ENCODE measurements at places on chromosomes 12 and 14.

DNA sequence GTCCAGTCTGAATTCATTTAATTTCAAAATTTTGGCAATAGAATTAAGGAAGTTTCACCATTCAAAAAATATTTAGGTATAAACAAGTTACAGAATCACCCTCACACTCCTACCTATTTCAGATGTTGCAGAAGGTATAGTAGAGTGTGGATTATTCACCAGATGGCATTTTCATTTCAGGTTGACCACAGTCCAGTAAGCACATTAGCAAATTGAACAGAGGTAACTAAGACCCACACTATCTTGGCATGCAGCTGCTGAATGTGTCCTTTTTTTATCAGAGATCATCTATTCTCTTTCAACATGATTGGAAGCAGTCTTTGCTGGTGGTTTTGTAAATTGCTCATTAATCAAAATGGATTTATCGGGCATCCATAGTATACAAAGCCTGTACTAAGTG lies 151.8 kb upstream of the GARIN6 start:
- no peak for DNase-seq

GRCh38 chr12:113165521-113166450 lies 16.3 kb downstream of the CFAP73 start:
- DNase-seq = no peak

DNA sequence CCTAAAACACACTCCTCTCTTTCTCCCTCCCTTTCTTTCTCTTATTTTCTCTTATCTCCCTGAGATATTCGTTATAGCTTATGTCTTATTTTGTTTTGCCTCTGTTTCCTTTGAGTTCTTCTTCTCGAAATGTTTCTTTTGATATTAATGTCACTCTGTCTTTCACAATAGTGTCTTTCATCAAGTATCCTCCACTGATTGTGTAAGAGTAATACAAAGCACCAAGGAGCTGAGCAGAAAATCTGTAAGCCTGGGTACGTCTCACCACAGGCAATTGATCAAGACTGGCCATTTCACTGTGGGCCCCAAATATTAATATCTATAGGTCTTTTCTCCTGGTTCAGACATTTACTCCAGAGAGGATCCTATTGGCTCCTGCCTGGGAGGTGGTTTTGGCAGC lies 4.8 kb upstream of the LYZ start:
- no peak for DNase-seq

- no peak for DNase-seq
Observed at GRCh38 chr12:113469224-113469948, 2.3 kb downstream of the LHX5 start.

GRCh38 chr14:101071493-101071906 lies 168.0 kb upstream of the RTL1 start:
- DNase-seq = no peak

- no peak for DNase-seq
Observed at GRCh38 chr14:99231850-99232713, 39.9 kb downstream of the BCL11B start.

GRCh38 chr14:59228421-59228820 lies 40.0 kb downstream of the DAAM1 start:
- DNase-seq = no peak

DNA sequence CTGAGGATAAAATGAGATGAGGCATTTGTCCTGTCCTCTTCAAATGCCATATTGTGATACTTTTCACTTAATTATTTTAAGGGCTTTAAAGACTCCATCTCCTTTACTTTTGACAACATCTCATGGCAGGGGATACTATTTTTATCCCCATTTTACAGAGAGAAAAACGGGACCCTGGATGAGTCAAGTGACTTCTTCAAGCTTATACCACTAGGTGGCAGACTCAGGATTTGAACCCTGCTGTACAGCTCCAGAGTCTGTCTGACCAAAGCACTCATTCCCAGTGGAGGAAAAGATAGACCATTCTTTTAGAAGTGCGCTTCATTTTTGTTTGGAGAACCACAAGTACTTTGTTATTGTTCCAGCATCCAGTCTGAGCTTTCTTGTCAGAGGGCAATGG lies 1.7 kb upstream of the SMOC1 start:
- no peak for DNase-seq

GRCh38 chr14:33848706-33849454 lies 102.0 kb downstream of the EGLN3 start:
- DNase-seq = no peak

DNA sequence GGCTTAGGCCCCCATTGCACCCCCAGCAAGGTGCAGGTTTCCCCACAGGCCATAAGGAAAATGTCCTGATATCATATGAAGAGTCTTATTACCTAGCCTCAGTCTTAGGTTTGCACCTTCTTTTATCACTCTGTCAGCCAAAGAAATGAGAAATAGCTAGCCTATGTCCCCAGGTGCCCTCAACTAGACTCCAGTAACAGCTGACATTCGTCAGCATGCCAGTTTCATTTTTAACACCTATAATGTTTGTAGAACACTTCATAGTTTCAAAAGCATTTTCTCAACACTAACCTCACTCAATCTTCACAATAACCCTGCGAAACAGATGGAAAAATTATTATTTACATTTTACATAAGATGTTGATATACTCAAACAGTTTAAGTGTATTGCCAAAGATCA lies 24.0 kb upstream of the OR10P1 start:
- DNase-seq = no peak

DNA sequence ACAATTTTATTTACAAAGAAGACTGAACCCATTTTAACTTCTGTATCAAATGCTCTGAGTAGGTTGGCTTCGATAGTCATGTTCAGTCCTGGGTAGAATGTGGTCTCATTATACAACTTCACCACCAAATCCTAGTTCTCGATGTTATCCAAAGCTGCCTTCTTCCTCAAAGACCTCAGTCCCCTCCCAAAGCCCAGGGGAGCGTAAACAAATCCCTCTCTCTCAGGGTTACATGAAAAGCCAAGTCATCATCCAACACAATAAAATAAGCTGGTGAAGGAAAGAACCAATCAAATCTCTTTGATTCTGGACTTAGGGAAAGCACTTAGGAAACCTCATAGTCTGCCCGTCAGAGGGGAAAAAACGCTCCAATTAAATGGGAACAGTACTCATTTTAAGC lies 9.1 kb downstream of the PTCSC3 start:
- no peak for DNase-seq

GRCh38 chr14:102691763-102692162 lies 85.5 kb upstream of the TRAF3 start:
- no peak for DNase-seq

DNA sequence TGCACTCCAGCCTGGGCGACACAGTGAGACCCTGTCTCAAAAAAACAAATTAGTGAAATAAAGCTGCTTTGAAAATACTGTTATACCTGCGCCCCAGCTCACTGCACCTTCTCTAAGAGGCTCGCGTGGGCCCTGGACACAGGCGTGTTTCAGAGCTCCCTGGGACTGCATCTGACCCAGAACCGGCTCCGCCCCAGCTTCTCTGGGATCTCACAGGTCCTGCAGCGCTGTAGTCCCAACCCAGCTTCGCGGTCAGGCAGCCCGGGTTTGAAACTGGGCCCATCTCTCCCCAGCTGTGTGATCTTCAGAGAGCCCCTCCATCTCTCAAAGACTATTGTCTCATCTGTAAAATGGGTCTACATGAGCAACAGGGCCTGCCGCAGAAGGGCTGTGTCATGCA lies 7.5 kb downstream of the RIMBP2 start:
- DNase-seq = no peak

DNA sequence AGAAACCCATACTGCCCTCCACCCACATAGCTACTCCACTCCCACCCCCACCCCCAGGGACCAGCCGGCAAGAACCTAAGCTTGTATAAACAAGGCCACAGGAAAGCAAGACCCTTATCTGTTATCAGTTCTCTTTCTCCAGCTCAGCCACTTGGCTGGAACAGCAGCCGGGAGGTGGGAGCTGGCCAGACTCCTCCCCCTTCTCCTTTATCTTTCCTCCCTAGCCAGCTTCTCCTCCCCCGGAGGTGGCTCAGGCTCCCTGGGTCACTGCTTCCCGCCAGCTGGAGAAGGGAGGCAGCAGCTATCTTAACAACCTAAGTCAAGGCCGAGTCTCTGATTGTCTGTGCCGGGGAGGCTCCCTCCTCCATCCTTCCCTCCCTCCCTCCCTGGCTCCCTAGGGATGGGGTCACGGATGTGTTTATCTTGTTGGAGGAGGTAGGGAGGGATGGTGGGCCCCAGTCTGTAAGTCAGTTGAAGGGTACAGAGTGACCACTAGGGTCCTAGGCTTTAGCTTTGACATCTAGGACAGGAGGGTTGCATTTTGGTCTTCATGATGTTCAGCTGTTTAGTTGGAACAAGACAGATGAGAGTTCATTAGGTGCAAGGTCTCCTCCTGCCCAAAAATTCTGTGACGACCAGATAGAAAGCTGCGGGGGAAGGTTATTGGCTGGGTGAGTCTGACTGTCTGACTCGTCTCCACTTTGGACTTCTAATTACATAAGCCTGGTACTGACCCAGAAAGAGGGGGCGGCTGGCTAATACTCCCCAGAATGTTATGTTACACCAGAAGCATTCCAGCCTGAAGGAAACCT lies 29.7 kb downstream of the ZFP36L1 start:
- no peak for DNase-seq

- DNase-seq = no peak
Observed at GRCh38 chr12:29012673-29013072, 136.4 kb upstream of the FAR2 start.

GRCh38 chr12:60689137-60689536 lies 1093.3 kb downstream of the SLC16A7 start:
- no peak for DNase-seq

DNA sequence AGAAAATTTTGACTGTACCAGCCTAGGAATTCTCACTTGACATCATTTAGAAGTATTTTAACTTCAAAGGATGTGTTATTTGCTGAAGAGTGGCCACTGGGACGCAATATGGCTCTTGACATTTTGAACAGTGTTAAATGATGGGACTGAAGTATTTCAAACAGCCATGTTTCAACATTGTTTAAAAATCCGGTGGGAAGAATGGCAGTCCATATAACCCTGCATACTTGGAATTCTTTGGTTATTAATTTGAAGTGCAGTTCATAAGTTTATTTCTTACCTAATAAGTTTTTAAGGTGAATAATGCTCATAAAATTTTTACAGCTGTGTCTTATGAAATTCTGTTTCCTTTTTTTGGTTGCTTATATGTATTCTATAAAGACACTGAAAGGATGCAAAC lies 8.3 kb downstream of the TMTC2 start:
- DNase-seq = no peak

DNA sequence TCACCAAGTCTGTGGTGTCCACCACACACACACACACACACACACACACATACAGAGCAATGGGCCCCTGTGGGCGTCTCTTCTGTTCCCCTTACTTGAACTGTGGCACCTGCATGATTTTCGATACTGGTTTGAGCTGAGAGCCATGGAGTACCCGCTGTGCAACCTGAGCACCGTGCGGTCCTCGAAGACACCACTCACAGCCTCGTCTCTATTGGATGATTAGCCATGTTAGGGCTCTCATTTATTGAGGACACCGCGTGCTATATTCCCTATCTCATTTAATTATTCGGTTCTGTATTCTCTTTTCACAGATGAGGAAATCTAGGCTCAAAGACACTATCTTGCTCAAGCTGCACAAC lies 623 bp upstream of the C14orf132 start:
- DNase-seq = no peak

DNA sequence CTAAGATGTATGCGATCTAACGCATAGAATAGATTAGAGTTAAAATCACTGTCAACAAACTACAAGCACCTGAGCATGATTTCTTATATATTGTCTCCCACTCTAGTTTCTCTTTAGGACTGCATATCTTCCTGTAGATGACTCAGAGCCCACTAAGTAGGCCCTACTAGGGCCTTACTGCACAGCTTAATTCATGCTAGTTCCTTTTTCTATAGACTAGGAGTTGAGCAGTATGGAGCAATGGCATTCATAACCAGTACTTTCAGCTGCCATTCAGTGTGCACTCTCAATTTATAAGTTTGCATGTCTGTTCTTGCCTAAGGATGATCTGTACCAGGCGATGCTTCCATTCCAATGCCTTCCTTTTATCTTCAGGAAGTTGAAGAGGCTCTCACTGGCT lies 103.5 kb downstream of the METTL25 start:
- no peak for DNase-seq

DNA sequence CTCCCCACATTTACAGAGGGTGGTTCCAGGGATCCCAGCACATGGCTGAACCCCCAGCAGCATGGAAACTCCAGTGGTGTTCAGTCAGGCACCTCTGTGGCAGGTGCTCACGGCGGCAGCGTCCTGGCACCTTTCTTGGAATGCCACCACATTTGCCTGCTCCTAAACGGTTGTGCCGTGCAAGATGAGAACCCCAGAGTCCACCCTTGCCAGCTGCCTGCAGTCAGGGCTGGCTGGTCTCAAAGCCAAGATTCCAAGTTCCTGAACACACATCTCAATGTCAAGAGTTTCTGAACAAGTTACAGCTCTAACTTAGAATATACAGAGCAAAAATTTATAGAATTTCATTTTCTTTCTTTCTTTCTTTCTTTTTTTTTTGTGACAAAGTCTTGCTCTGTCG lies 38.7 kb downstream of the DDX51 start:
- no peak for DNase-seq

- no peak for DNase-seq
Observed at GRCh38 chr14:55976219-55976618, 142.0 kb upstream of the PELI2 start.

DNA sequence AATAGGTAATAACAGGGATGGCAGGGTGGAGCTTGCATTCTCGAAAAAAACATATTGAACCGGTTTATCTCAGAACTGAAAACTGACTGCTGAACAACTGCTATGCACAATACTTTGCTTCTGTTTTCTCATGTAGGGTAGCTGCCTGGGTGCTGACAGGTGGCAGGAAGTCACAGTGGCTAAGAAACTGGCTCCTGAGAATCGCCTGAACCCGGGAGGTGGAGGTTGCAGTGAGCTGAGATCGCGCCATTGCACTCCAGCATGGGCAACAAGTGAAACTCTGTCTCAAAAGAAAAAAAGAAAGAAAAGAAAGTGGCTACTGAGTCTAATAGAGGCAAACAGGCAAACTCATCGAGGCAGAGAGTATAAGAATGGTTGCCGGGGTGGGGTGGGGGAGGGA lies 113.1 kb downstream of the CCDC60 start:
- DNase-seq = no peak

- no peak for DNase-seq
Observed at GRCh38 chr12:93426412-93426805, 15.3 kb downstream of the UBE2N start.

DNA sequence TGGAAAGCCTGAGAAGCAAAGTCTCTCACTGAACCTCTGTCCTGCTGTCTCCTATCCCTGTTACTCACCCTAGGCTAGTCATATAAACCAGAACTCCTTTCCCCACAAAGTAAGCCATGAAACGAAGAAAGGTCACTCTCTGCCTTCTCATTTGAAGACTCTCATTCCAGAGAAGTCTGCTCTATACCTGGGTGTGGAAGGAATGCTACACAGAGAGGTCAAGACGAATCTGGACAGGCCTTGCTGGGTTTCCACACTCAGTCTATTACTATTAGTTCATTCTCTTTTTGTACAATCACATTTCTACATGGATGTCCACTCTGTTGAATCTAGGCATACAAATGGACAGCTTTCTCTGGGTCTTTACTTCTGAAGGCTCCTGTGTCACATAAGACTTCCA lies 2.4 kb upstream of the AEBP2 start:
- DNase-seq = no peak

- DNase-seq = peak; percentile 28
Observed at GRCh38 chr12:22658214-22658613, 33.2 kb downstream of the ETNK1 start.

- DNase-seq = no peak
Observed at GRCh38 chr12:65446901-65447300, 168.4 kb downstream of the MSRB3 start.

- no peak for DNase-seq
Observed at GRCh38 chr14:54877015-54877702, 25.5 kb downstream of the GCH1 start.

Measured in stimulated activated CD8-positive, alpha-beta memory T cell treated with anti-CD3 and anti-CD28 coated beads, Interleukin-7, amount 100 ng/mL, for 48 hours (primary cell).